ENCODE measurements at places on chromosomes 7 and 10.

GRCh38 chr10:68092512-68092911 is 16.8 kb upstream of the MYPN start:
- peak; percentile 50 for DNase-seq
- peaks cover 16% of the 10 kb centered on the region for H3K4me1 ChIP-seq
- H3K36me3 ChIP-seq, result no peaks in the 10 kb centered on the region
- no peaks in the 10 kb centered on the region for H3K27me3 ChIP-seq
- H3K4me3 ChIP-seq, result no peak overlapping the region
- H3K27ac ChIP-seq, result peak overlapping the region; percentile 77

DNA sequence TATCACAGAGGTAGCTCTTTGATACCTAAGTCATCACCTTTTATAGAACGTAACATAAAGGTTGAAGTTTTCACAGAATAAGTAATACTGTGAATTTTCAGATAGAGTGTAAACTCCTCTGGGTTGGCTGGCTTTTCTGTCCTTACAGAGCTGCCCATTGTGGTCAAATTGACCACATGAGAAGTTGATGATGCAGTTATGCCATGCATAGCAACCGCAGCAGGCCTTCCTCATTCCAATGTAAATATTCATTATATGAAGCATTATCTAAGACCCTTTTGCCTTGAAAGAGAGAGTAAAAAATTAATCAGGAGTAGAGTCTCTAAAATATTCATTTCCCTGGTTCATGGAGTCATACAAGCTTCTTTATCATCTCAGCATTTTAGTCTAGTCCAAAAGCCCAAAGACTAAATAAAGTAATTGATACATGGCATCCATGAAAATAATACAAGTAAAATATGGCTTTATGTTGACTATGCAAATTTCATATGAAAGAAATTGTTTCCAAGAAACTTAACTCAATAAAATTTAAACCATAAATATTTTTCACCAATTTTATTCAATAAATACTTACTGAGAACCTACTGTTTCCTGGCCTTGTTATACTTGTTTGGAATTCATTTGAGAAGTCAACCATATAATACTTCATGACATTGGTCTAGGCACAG is 516.4 kb downstream of the PCDH15 start:
- H3K4me1 ChIP-seq, result no peaks in the 10 kb centered on the region
- H3K4me3 ChIP-seq, result no peak overlapping the region
- H3K27me3 ChIP-seq, result no peaks in the 10 kb centered on the region
- no peak for DNase-seq
- no peaks in the 10 kb centered on the region for H3K36me3 ChIP-seq

DNA sequence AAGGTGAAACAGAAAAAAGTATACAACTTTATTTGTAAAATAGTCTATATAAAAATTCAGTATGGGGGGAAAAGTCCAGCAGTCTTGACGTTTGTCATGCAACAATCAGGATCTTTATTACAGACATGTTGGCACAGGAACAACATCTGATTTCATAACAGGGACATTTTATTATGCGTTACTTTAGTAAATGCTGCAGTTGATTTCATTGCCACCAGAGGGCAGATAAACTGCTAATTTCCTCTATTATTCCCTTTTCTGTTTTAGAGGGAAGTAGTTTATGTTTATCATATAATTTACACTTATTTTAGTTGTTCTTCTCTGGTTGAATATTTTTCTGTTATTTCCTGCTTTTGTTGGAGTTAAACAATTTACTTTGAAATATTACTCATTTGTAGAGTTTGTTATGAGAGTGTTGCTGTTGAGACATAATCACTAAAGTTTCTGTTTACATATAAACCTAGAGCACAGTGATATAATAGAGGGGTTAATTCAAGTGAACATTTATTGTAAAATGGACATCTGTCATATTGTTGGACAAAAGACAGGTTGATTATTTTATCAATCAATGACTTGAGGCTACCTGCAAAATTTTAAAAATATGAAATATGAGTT is 3.3 kb downstream of the PLXDC2 start:
- no peak overlapping the region for H3K27ac ChIP-seq
- no peaks in the 10 kb centered on the region for H3K4me1 ChIP-seq
- H3K36me3 ChIP-seq, result no peaks in the 10 kb centered on the region
- peak; percentile 43 for DNase-seq

DNA sequence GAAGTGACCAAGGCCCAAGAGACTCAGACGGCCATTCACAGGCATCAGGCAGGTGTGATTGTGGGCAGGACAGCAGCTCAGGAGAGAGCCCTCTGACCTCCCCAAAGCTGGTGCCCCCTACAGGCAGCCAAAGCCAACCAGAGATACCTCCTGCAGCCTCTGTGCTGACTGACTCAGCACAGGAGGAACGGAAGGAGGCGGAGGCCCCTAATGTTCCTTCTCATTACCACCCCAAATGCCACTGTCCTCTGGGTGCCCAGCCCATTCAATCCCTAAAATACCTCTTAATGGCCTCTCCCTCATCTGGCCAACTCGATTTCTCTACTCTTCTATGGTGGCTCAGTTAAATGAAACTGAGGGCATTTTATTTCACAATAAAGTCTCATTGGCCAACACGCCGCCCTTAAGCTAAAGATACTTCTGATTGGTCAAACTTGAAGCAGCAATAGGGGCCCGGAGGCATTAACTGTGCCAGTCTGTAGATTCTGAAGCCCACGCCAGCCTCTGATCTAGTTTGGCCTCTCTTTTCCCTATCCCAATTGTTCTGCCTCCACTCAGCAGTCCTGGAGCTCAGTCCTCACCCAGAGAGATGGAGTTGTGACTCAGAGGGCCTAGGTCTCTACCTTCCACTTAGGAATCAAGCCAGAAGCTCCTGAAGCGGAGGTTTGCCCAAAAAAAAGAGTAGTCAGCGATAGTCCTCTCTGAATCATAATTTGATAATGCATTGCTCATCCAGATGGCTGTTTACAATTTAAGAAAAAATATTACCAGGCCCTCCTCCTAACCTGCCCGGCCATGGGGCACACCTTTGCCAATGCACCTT is 1.2 kb downstream of the CYREN start:
- H3K27ac ChIP-seq, result peak overlapping the region; percentile 96
- peaks cover 12% of the 10 kb centered on the region for H3K4me1 ChIP-seq
- peak overlapping the region; percentile 91 for H3K4me3 ChIP-seq
- H3K36me3 ChIP-seq, result peaks cover 39% of the 10 kb centered on the region
- no peaks in the 10 kb centered on the region for H3K27me3 ChIP-seq
- peak; percentile 59 for DNase-seq

- H3K36me3 ChIP-seq, result no peaks in the 10 kb centered on the region
- DNase-seq, result no peak
- H3K4me3 ChIP-seq, result no peak overlapping the region
- peaks cover 4% of the 10 kb centered on the region for H3K27me3 ChIP-seq
- H3K4me1 ChIP-seq, result no peaks in the 10 kb centered on the region
Observed at GRCh38 chr7:139004321-139005090, 23.3 kb upstream of the KIAA1549 start.

GRCh38 chr10:128087884-128088709 is 38.1 kb downstream of the MKI67 start:
- H3K4me3 ChIP-seq, result no peak overlapping the region
- H3K27ac ChIP-seq, result no peak overlapping the region
- H3K27me3 ChIP-seq, result no peaks in the 10 kb centered on the region
- no peaks in the 10 kb centered on the region for H3K4me1 ChIP-seq
- no peak for DNase-seq
- no peaks in the 10 kb centered on the region for H3K36me3 ChIP-seq

DNA sequence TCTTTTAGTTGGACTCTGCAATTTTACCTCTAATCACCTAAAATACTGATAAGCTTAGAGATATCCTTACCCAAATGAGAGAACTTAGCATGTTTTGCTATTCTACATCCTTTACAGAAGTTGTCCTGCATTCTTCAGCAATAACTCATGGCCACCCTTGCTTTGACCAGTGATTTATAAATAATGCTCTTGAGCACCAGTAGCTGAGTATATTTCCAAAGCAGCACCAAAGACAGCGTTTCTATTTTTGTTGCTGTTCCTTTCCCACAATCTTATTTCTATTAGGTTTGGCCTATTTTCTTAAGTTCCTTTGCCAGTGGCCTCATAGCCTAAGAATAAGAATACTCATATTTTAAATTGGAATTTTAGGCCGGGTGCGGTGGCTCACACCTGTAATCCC is 15.0 kb downstream of the ARPC1A start:
- peaks cover 4% of the 10 kb centered on the region for H3K4me1 ChIP-seq
- no peak overlapping the region for H3K4me3 ChIP-seq
- no peak overlapping the region for H3K27ac ChIP-seq

All from IMR-90 (cell line).